ENCODE measurements at places on chromosomes 6 and 20.

DNA sequence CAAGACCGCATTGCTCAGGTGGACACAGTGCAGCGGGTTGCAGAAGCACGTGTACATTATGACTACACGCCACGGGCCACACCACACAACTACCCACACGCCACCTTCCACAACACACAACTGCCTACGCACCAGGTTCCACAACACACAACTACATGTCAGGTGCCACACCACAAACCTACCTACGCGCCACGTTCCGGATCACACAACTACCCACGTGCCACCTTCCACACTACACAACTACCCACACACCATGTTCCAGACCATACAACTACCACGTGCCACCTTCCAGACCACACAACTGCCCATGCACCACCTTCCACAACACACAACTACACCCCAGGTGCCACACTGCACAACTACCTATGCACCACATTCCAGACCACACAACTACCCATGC lies 20.5 kb downstream of the THBS2 start:
- DNase-seq, result no peak

GRCh38 chr6:143139239-143139784 lies 78.6 kb downstream of the AIG1 start:
- DNase-seq, result no peak

DNA sequence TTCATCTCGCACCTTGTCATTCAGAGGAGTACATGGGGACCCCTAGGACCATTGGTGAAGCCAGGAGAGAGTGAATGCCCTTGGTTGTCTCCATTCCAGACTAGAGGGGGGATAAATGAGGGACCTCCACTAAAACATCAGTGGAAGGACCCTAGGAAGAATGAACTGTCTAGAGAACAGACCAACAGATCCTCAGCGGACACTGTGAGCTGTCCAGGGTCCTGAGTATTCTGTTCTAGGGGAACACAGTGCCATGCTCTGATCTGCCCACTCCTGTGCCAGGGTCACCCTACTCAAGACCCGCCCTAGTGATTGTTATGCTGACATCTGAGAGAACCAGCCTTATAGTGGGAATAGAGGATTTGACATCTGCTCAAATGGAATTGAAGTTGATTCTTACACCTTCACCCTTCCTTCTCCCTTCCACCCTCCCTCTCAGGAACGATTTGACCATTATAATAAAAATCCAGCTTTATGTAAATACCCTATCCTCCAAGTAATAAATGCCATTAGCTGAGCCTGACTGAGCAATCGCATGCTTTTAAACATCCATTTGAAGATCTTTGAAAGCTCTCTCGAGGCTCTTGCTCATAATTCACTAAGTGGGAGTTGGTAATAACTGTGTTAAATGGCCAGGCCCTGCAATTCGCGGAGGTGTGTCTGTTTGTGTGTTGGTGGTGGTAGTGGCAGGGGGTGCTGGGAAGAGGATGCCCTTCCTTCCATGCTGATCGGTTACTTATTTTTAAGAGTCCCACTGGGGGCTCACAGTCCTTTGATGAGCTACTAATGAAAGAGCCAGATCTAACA lies 43.6 kb upstream of the SLC32A1 start:
- DNase-seq, result no peak

DNA sequence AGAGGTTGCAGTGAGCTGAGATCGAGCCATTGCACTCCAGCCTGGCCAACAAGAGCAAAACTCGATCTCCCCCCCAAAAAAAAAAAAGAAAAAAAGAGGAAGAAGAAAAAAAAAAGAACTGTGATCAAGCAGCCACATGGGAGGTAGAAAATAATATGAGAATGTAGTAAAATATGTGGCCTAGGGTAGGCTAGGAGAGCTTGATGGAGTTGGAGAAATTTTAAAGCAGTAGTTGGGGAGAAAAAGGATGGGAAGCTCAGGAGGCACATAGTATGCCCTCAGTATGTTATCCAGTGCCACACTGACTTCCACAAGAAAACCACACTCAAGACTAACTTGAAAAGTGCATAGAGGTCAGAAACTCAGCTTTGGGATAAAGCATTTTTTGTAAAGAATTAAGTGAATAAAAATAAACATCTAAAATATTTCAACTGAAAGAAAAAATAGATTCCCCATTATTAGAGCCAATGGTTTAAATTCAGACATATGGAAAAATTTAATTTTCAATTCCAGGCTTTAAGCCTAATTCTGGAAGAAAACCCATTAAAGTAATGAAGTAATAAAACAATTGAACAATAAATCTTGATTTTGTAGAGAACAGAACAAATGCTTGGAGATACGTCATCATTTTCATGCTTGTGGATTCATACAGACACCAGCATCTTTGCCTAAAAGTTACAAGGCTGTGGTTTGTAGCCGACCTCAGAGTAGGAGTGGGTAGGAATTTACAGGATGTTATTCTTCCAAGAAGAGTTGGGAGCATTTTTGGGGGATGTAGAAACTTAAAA lies 34.7 kb downstream of the PLEKHG1 start:
- no peak for DNase-seq

DNA sequence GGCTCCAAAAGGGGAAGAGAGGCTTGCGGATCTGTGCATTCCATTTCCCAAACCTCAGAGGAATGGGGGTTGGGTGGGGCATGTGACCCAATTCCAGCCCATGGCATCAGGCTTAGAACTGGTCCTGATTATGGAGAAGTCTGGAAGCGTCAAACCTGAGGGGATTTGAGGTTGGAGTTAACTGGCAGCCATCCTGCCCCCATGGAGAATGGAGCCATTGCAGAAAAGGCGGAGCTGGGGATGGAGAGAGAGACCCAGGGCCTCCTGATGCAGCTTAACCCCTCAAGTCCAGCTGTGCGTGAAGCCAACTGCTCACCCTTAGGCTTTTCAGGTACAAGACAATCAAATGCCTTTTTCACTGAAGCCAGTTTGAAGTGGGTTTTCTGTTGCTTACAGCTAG lies 9.9 kb upstream of the SDCBP2 start:
- no peak for DNase-seq

DNA sequence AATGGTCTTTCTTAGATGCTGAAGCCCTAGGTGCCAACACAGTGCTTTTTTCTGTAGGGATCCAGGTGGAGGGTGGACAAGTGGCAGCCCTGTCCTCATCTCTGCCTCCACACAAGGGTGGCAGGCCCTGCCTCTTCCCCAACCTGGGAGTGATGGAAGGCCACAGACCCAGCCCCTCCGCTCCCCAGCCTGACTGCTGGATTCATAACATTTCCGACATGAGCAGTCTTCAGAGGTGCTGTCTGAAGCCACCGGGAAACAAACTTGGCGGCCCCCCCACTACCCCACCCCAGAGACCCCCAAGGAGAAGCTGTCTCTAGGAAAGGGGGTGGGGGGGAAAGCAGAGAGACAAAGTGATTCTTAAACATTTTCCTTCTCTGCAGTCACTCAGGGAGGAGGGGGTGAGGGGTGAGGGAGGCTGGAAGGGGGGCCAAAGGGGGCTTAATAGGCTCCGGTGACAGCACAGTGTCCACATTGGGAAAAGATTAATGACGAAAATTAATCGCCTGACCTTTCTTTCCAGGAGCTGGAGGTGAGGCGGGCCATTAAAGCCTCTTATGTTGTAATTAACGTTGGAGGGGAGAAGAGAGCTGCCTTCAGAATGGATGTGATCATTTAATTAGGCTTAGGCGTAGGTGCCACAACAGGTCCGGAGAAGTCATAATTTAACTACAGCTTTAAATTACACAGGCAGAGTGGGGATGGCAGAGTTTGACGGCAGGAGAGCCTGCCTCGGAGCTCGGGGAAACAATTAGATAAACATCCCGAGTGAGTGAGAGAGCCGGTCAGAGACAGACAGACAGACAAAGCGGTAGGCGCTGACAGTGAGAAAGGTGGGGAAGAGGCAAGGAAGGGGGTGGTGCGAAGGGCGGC lies 76.8 kb upstream of the FOXP4 start:
- DNase-seq, result no peak

- no peak for DNase-seq
These were observed 291.2 kb downstream of the ESR1 start for GRCh38 chr6:152098683-152099082.

- DNase-seq, result no peak
These were observed 44.0 kb downstream of the B4GALT5 start for GRCh38 chr20:49669601-49670189.

DNA sequence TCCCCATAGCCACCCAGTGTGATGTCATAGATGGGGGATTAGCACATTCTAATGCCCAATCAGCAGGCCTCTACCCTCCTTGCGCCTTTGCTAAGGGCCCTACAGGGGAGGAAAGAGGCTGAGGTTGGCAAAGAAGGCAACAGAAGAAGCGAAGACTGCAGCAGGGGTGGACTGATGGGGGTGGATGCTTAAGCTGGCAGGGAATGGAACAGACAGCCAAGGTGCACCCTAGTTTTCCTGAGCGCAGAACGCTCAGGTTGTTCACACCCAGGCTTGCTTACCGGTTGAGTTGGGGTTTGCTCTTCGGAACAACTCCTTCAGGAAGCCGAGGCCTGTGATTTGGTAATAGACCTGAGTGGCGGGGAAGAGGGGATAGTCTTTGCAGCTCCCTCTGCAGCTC lies 12.7 kb downstream of the MRPS18A start:
- no peak for DNase-seq

GRCh38 chr6:87965806-87966205 lies 81.8 kb upstream of the SPACA1 start:
- DNase-seq, result no peak

DNA sequence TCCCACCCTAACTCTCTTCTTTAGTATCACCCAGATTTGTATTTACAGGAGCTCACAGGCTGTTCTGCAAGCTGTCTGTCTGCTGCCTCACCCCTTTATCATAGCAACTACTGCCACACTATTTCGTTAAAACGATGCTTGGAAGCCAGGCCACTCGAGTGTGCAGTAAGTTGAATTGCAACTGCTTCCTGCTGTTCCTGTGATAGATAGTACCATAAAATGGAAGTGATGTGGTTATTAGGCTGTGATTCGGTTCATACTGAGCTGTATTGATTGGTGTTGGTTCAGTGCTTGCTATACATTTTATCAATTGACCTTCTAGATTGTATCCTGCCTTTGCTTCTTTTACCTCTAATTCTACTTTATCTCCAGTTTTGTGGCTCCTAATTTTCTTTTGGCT lies 325.4 kb downstream of the RNF144B start:
- DNase-seq, result no peak

DNA sequence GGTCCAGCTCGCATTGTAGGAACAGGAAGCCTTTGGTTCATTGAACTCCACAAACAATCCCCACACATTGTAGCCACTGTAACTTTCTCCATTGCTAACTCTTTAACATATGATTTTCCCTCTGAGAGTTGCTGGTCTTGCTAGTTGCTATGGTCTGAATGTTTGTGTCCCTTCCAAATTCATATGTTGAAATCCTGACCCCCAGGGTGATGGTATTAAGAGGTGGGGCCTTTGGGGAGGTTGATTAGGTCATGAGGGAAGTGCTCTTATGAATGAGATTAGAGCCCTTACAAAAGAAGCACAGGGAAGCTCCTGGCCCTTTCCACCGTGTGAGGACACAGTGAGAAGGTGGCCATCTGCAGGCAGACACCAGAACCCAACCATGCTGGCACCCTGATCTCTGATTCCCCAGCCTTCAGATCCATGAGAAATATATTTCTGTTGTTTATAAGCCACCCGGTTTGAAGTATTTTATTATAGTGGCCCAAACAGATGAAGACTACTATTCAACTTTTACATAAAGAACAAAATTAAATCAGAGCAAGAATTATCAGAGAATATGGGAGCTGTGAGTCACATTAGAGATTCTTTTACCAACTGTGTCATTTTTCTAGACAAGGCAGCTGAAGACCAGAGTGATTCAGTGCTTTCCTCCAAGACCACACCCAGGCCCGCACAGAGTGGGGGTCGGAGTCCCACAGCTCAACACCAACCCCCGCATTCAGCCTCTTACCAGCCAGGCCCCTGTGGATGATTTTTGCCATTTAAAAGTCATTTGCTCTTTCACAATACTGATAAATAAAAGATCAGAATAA lies 143.0 kb downstream of the SAMD5 start:
- DNase-seq, result no peak

- no peak for DNase-seq
These were observed 42.8 kb downstream of the HLA-DPB1 start for GRCh38 chr6:33118525-33119123.

DNA sequence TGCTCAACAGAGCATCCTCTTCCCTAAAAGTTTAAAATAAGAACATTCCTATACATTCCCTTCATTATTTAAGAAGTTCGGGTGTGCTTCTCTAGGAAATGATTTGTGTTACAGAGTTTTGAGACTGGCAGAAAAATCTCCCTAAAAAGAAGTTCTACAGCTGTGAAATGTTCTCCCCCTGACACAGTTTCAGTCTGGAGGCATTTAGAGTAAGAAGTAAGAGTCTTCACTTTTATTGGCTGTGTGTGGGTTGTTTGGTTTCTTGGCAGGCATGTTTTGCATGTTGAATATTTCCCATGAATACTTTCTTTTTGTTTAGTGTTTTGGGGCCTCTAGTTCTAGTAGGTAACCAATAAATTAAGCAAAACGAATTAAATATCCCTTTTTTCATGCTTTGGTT lies 195.9 kb downstream of the TENT5A start:
- no peak for DNase-seq

DNA sequence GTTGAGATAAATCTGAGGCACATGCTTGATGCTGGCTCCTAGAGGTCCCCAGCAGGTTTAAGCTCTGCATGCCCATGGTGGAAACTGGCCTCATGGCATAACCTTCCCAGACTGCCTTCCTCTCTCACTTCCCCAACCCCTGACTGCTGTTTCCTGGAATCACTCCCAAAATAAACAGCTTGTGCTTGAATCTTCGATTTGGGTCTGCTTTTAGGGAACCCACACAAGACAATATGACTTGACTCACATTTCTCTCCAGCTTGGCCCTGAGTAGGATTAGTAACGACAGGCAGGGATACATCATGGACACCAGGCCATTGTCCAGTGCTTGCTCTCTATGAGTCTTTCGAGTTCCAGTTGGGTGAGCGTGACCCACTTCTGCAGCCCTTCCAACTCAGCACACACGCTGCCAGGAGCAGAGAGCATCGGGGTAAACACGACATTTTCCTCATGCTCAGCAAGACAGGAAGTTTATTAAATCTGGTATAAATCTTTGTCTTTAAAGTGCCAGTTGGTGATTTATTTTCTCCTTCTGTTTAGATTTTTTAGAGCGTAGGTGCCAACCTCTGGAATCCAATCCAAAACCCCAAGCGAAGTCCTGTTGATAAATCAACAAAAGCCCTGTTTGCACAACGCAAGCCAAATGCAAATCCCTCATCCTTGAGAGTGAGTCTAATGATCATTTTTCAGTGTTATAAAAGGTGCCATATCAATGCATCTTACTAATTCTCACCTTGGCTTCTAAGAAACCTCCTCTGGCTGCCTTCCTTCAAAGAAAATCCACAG lies 135.0 kb downstream of the FOXA2 start:
- DNase-seq, result no peak
